Stimulated activated CD4-positive, alpha-beta T cell treated with anti-CD3 and anti-CD28 coated beads, Interleukin-1b, Interleukin-23, amount 100 ng/mL, for 48 hours (primary cell): ENCODE measurements at places on chromosomes 5 and 9.

GRCh38 chr5:154191467-154192261, 1.1 kb downstream of the GALNT10 start:
- DNase-seq, result no peak

- DNase-seq, result no peak
Observed at GRCh38 chr5:3000631-3001030, 249.2 kb upstream of the IRX2 start.

DNA sequence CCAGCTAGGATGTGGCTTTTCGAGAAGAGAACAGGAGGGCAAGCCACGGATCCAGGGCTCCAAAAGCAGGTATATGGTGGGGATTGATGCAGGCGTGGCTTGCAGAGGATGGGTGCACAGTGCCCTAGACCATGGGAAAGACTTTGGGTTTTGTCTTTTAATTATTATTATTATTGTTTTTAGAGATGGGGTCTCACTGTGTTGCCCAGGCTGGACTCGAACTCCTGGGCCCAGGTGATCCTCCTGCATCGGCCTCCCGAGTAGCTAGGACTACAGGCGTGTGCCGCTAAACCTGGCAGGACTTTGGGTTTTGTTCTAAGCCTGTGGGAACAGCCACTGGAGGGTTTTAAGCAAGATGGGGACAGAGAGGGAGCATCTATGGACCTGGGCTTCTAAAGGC, 152.0 kb downstream of the GAPVD1 start:
- DNase-seq, result no peak

DNA sequence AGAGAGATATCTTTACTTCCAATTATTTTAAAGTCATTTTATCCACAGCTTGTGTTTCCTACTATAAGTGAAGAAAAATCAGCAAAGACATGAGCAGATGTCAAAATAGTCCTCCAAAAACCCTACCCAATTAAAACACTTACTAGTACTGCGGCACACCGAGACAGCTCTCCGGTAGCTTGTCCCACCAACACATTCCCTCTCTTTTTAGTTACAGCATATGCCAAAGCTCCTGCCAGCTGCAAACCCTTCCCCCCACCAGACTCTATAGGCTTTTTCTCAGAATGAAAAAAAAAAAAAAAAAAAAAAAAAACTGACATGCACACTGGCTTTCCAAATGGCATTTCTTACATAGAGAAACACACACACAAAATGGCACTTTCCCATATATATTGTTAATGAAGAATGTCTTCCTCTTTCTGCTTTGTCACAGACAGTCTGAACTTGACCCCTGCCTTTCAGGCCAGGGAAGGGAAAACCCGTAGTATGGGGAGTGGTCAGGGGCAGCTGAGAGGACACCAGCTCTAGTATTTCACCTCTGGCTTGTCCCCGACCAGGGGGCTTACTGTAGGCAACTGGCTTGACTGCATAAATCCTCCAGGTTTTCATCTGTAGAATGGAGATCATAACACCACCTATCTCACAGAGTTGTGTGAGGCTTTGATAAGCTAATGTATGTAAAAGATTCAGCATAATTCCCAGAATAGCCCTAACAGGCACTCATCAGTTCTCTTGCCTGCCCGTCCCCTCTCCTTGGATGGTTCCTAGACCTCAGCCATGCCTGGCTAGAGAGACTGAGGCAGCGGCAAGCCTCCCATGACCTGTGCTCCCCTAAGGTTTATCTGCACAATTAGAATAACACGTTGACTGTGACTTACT, 233.6 kb downstream of the CRB2 start:
- no peak for DNase-seq

GRCh38 chr5:108436696-108437095, 54.8 kb upstream of the FBXL17 start:
- DNase-seq, result no peak

DNA sequence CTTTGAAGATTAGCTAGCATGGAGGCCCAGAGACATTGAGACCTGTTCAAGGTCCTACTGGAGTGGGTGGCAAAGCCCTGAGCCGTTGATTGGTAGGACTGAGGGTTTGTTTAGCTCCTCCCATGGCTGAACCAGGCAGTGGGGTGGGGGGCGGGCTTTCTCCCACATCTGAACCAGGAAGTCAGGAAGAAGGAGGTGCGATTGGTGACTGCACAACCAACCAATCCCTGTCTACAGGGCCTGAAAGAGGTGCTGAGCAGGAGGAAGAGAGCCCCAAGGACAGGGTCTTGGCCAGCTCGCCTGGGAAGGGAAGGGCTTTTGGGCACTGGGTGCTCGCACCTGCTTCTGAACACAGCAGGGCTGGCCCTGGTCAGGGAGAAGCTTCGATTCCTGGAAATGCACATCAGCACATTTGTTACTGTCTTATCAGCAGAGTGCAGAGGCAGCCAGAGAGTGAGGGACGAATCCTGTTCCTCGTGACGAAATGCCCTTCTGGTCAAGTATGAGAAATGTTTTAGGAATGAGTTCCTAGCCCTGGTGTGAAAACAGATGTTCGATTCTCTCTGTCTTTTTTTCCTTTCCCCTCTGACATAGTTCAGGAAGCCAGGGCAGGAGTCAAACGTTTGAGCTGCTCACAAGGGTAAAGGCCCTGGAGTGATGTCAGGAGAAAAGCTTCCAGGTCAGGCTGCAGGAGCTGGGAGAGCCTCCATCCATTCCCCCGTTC, 294.8 kb upstream of the KLF4 start:
- DNase-seq, result no peak

DNA sequence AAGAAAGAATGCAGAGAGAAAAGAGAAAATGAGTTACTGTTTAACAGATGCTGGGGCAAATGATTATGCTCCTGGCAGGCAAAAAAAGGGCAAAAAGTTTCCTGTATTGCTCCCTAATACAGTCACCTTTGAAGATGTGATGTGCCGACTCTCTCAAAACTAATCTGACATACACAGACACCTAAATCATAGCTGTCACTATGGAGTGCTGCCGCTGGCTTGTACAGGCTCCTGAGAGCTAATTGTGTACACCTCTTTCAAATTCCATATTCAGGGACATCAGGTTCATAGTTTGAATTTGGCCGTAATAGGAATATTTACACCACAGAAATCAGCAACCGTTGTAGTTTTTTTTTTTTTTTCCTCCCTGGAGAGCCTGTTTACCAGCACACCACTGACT, 12.4 kb upstream of the FOCAD start:
- DNase-seq, result no peak

GRCh38 chr5:128199104-128199503, 115.5 kb downstream of the SLC12A2 start:
- no peak for DNase-seq

GRCh38 chr5:62007457-62007856, 298.5 kb upstream of the KIF2A start:
- no peak for DNase-seq

DNA sequence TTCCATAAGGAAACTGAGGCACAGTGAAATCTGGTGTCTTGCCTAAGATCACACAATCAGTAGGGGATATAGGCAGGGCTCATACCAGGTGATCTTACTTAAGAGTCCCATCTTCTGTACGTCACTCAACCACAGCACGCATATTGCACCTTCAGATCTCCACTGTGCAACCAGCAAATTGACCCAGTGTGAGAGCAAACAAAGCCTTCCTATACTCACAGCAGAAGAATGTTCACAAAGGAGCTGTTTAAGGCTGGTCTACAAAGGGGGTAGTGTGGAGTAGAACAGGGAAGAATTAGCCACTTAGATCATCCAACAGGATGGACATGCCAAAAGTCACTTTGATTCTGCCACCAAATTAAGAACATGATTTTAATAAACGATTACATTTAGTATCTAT, 305.9 kb downstream of the SLIT3 start:
- no peak for DNase-seq

GRCh38 chr5:135393229-135393628, 5.8 kb downstream of the MACROH2A1 start:
- DNase-seq, result no peak

DNA sequence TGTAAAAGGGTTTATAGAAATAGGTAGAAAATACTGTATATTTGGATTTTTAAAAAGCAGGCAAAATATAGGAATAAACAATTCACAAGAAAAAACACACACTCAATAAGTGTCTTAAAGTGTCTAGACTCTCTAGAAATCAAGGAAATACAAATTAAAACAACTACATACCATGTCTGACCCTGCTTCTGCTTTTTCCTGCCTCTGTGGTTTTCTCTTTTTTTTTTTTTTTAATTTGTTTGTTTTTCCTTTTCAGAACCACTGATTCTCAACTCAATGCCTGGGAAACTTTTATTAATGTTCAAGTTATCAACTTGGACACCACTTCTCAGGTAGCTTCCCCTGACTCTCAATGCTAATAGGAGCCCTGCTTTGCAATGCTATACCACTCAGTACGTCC, 25.5 kb upstream of the TAS2R1 start:
- no peak for DNase-seq

- DNase-seq, result no peak
Observed at GRCh38 chr5:154369682-154370081, 76.1 kb upstream of the SAP30L start.

DNA sequence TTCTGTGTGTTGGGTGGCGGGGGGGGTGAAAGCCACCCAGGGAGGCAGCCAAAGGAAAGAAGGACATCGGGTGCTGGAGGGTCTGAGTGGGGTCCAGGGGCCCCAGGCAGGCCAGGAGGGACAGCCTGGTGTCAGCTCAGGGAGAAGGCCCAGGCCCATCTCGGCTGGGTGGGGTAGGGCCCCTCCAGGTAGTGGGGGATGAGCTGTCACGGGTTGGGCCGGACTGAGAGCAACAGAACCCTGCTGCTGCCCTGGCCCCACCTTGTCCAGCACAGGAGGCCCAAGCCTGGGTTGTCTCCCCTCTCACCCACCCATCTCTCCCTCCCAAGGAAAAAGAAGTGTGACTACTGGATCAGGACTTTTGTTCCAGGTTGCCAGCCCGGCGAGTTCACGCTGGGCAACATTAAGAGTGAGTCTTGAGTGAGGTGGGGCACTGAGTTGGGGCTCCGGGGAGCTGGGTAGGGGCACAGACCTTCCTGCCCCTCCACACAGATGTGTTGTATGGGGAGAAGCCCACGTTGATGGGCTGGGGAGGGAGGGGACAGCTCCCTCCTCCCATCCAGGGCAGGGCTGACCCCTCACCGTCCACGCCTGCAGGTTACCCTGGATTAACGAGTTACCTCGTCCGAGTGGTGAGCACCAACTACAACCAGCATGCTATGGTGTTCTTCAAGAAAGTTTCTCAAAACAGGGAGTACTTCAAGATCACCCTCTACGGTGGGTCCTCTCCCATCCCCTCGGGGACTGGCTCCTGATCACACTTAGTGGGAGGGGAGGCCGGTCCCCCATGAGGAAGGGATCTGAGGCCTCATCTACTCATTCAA, 2.3 kb downstream of the LCN2 start:
- no peak for DNase-seq

- peak; percentile 2 for DNase-seq
Observed at GRCh38 chr5:138824924-138825863, 49.9 kb downstream of the LRRTM2 start.

DNA sequence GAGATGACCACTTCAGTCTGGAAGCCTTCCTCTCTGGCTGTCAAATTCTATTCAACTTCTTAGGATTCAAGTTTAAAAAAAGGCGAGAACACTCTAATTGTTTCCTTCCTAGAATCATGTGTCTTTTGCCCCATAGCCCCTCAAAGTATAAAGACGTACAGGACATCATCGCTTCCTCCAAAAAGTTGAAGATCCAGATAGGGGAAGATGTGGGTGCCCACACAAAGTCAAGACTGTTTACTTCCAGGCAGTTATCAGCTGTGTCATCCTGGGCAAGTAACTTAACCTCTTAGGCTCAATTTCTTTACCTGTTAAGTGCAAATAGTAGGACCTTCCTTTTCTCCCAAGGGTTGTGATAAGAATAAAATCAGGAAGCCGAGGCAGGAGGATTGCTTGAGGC, 40.1 kb downstream of the PPARGC1B start:
- DNase-seq, result no peak

GRCh38 chr9:15421990-15422371, 695 bp upstream of the SNAPC3 start:
- no peak for DNase-seq

DNA sequence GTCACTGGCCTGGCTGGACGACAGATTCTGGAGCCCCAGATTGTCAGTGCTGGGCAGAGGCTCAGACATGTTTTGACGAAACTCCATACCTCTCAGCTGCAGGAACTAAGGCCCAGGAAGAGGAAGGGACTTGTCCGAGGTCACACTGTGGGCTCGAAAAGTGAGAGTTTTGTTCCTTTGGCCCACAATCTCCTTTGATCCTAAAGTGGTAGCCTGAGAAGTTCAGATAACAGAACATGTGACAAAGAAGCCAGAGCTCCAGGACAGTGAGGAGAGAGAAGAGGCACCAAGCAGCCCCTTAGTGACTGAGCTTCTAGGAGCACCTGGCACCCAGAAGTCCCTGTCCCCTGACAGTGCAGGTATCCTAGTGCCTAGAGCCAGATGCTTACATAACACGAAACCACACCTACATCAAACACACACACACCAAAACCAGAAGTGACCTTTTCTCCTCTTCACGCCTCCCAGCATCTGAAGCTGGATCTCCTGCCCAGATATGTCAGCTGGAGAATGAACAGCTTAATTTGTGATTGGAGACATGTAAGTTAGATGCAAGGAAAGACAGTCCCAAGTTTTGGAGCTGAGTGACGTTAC, 88.9 kb downstream of the ADRB2 start:
- DNase-seq, result no peak

DNA sequence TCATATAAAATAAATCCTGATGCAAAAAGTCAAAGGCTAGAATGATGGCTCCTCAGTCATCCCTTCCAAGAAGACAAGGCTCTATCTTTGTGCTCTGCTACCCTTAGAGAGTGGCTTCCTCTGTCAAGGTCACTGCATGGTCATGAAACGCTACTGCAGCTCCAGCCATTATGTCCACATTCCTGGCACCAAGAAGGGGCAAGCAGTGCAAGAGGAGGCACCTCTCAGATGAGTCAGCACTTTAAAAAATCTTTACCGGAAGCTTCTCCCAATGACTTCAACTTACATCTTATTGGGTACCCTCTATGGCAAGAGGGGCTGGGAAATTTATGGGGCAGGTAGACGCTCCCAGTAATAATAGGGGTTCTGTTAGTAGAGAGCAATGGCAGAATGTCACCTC, 129.5 kb upstream of the CPEB4 start:
- no peak for DNase-seq

- DNase-seq, result peak; percentile 52
Observed at GRCh38 chr5:40402007-40402364, 277.7 kb upstream of the PTGER4 start.

- no peak for DNase-seq
Observed at GRCh38 chr5:9440517-9440916, 105.4 kb downstream of the SEMA5A start.

DNA sequence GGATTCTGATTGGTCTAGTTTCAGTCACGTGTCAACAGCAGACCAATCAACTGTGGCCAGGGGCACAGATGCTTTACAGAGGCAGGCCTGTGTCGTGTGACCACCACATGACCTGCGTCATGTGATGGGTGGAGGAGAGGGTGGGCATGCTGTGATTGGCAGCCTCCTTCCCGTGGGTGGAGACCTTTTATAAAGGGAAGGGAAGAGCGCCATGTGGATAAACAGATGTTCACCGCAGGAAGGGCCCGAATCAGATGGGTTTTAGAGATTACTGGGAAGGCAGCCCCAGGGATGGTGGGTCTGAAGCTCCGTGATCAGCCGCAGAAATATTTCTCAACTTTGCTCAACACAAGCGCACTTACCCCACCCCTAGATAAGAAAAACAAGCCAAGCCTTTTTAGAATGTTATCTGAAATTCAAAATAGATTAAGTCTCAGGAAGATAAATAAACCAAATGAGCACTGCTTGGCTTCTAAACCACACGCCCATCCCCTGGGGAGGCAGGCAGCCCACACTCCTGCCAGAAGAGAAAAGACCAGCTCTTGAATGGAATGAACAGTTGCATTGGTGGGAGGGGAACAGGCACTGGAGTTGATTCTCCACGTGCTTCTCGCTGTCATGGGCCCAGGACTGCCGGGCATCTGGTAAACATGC, 43.6 kb downstream of the ROPN1L start:
- DNase-seq, result no peak

GRCh38 chr9:110775724-110776123, 107.1 kb downstream of the MUSK start:
- no peak for DNase-seq
